ENCODE measurements at places on chromosomes 6 and 20.

DNA sequence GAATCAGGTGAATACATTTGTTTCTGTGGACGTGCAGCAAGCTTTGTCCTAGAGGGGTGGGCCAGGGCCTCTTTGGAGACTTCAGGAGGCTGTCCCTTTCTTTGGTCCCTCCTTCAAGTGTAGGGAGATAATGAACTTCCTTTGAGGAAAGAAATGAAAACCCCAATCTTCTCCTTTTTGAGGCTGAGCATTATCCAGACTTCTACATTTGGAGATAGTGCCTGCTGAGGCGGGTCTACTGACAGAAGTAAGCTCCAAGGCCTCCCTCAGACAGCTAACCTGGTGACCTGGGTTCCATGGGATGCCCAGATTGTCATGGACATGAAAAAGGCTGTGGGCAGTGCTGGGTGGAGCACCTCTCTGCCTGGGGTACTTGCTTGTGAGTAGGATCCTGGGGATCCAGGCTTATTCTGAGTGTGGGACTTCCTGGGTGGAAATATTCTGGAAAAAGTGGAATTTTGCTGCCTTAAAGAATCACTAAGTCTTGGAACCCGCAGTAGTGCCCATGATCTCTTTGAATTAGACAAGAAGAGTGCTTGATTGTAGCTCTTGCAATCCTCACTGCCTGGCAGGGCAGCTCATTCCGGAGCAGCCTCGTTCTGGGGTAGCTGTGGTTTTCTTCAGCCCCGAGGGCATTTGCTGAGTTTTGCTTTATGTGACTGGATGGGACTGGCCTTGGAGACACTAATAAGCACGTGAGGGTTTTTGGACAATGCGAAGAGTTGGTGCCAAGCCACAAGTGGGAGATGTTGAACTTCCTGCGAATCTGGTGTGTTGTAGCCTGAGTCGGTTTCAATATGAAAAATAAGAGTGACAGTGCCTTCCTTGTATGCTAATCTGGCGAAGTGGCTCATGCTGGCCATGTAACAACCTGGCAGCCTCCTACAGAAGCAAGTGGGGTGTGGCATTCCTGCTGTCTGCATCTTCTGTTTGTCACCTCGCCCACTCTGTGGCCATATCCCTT lies 28.1 kb downstream of the SNRNP48 start:
- no peak for DNase-seq

DNA sequence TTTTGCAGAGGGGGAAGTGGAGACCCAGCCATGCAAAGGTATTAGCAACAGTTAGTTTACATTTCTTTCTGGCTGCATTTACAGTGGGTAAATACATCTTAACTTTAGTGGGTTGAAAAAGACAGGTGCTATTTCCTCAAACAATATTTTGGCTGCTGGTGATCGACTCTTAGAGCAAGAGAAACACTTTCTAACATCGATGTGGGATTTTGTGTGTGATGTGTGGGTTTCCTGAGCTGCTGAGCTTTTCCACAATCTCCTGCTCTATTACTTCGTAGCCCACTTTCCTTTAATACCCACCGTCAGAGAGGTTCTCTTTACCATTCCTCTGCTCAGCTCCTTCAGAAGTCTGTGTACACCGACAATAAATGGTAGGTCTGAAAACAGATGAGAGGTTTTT lies 339.0 kb downstream of the NRN1 start:
- no peak for DNase-seq

GRCh38 chr20:14597206-14597715 lies 259.8 kb upstream of the FLRT3 start:
- no peak for DNase-seq

- DNase-seq: no peak
These were observed 20.6 kb downstream of the ENPP3 start for GRCh38 chr6:131657630-131658111.

- DNase-seq: no peak
These were observed 265.9 kb downstream of the BMP7 start for GRCh38 chr20:57000441-57000968.

- no peak for DNase-seq
These were observed 5.9 kb upstream of the TCP11 start for GRCh38 chr6:35147026-35147425.

- DNase-seq: no peak
These were observed 2.5 kb upstream of the PIGT start for GRCh38 chr20:45413479-45413878.

GRCh38 chr6:2296781-2297180 lies 51.4 kb upstream of the GMDS start:
- DNase-seq: no peak

DNA sequence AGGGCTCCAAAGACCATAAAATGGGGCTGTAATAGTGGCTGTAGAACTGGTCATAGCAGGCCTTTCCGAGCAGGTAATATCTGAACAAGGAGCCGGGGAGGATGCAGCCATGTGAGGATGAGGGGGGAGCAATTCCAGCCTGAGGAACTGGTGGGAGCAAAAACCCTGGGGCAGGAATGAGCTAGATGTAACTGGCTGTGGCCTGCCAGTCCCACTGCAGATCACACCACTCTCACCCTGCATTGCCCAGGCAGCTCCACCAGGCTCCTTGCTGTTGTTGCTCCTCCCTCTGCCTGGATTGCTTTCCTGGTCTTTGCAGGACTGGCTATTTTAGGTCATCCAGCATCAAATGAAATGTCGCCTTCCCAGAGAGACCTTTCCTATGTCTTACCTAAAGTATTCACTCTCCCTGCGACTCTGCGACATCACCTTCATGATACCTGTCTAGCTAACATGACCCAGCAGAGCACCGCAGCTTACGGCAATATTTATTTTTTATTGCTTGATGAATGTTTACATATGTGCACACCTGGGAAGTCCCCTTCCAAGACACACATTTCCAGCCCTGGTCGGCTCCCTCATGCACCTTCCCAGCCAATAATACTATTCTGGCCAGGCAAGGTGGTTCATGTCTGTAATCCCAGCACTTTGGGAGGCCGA lies 2.4 kb upstream of the ZFP64 start:
- DNase-seq: no peak

- DNase-seq: no peak
These were observed 5.9 kb upstream of the VSTM2L start for GRCh38 chr20:37896932-37897548.

- DNase-seq: no peak
These were observed 237.6 kb downstream of the SMOC2 start for GRCh38 chr6:168678588-168678987.

GRCh38 chr20:40688129-40689099 lies 622 bp downstream of the MAFB start:
- DNase-seq: no peak

Data from activated CD4-positive, CD25-positive, alpha-beta regulatory T cell (primary cell).